NK-92 treated with Interleukin-12 subunit alpha and Interleukin-12 subunit beta, amount 100 ng/mL, for 24 hours (cell line): ENCODE measurements at places on chromosomes 7 and 10.

DNA sequence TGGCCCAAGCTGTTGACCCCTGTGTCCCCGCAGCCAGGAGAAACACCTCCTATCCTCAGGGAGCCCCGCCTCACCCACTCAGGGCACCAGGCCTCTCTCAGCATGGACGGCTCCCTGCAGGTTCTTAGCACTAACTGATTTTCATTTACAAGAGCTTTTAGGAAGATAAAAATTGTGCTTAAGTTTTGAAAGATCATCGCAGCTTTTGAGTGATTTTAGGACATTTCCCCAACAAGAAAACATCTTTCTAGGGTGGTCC is 22.1 kb downstream of the EBF3 start:
- no peak for DNase-seq

DNA sequence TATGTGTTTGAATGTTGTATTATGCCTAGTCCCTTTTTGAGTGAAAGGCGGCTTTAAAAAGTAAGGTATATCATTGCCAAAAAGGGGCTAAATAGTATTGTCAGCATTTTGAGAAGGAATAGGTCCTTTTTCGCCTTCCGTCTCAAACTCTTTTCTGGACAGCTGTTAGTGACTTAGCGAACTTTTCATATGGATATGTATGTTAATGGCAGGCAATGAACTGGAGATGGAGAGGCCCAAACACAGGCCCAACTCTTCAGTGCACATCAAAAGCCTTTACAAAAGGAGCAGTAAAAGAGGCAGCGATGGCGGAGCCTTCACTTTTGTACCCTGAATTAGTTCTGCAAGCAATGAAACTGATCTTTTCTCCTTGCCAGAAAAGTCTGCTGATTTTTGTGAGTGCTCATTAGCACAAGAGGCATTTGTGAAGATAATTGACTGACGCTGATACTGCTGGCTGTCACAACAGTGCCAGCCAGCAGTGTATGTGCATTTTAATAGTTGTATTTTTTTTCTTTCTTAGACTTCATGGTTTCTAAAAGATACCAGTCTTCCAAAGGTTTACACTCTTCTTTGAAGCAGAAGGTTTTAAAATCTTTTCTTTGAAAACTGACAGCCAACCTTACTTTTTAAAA is 243.7 kb upstream of the SP8 start:
- no peak for DNase-seq

DNA sequence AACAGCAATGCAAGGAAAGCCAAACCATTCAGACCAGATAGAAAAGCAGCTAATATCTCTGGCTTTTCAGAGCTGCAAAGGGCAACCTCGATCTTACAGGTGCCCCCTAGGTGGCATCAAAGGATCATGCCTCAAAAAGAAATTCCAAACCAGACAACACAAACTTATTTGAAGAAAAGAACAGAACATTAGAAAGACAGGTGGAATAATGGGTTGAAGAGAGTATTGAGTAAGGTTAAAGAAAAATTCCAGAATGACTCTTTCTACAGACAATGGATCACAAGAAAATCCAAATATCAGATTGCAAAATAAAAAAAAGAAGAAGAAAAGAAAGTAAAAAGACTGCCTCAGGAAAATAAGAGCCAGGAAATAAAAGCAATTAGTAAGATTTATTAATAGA is 213.7 kb downstream of the ELMO1 start:
- no peak for DNase-seq

GRCh38 chr10:16803464-16803863 is 13.8 kb downstream of the RSU1 start:
- DNase-seq, result no peak

DNA sequence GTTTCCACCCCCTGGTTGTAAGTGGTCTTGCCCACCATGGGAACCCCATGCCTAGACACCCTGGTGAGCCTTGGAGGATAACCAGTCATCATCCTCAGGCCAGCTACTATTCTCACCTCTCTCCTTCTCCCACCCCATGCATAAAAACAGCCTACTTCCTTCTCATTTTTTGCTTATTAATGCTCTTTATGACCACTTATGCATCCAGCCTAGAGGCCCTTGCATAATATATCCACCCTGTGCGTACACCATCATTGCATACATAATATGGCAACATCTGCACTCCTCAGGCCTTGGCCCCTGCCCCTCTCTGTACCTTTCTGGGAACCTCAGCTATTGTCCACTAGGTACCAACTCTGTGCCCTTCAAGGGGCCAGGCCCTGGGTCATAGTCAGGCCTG is 91.0 kb downstream of the CDH23 start:
- DNase-seq, result no peak

DNA sequence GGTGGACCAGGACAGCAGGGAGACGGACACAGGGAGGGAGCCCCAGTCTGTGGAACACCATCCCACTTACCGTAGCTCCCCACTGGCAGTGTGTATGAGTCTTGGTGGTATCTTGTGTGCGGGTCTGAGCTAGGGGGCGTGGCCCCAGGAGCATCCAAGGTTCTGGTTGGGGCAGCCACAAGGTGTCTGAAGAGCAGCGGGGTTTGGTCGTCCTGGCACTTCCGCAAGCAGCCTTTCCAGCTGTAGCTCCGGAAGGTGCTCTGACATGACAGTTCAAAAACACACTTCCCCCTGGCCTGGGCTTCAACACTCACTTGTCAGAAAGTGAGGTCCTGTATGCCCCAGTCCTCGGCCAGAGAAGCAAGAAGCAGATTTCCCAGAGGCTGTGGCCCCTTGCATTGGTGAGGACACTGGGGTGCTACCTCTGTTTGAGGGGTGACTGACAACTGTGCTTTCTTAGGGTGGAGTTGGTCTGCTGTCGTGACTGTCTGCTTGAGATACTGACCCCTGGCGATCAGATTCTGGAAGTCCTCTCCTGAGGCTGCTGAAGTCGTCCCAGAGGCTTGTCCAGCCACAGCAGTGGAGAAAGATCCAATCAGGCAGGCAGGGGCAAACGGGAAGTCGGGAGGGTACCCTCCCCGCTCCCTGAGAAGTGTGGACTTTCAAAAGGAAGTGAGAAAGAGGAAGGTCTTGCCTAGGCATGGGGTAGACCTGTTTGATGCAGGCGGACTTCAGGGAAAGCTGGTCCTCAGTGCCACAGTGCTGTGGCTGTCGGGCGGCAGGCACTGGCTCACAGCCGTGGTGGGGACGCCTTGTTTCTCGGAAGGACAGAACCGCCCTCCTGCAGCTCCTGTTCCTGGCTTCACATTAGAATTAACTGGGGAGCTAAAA is 51.4 kb upstream of the PFKFB3 start:
- DNase-seq, result no peak

- no peak for DNase-seq
These were observed 251.5 kb downstream of the WDR11 start for GRCh38 chr10:121102706-121103105.

DNA sequence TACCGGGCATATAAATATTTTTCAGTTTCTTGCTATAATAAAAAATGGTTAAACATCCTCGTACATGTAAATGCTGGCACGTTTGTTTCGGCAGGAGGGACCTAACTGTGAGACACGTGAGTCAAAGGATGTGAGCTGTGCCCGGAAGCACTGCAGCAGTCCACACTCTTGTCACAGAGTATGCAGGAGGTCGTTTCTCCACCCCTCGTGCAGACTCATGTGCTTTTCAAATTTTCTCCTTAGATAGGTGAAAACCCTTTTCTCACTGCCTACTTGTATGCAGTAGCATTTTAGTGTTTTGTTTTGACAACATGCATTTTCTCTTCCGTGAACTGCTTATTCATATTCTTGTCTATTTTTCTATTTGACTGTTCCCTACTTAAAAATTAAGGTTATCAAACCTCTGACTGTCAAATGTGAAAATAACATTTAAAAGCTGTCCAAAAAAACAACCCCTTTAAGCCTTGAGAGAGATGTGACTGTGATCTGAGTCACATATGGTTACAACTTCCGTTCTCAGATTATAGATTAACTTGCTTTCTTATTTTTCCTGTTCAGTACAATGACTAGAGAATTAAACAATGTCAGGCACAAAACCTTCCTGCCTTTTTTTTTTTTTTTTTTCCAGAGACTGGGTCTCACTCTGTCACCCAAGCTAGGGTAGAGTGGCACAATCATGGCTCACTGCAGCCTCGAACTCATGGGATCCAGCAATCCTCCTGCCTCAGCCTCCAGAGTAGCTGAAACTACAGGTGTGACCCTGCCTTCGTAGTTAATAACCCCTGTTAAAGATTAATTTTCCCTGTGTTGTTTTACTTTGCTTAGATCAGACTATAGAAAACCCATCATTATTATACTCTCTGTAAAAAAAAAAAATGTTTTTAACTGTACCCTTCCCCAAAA is 45.1 kb downstream of the DPY19L1 start:
- peak; percentile 22 for DNase-seq

DNA sequence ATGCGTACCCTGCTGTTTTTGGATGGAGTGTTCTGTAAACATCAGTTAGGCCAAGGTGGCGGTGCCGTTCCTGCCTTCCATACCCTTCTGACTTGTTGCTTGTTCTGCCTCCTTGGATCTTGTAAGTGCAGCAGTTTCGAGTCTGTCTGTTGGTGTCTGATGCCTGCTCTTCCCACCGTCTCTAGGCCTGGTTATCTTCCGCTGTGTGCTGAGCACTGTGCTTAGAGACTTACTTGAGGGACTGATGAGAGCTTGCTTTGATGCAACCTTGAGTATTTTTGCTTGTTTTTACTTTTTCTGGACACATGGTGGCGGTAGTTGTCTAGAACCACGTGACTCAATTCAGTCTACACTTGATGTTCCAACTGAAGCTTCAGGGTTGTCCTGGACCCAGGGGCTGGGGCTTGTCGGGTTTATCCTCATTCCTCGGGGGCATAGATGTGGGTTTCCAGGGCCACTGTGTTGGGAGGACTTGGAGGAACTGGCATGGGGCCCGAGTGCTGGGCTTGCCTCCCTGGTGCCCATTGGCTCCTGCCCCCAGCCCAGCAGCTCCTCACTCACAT is 14.4 kb upstream of the SPRN start:
- DNase-seq, result no peak

DNA sequence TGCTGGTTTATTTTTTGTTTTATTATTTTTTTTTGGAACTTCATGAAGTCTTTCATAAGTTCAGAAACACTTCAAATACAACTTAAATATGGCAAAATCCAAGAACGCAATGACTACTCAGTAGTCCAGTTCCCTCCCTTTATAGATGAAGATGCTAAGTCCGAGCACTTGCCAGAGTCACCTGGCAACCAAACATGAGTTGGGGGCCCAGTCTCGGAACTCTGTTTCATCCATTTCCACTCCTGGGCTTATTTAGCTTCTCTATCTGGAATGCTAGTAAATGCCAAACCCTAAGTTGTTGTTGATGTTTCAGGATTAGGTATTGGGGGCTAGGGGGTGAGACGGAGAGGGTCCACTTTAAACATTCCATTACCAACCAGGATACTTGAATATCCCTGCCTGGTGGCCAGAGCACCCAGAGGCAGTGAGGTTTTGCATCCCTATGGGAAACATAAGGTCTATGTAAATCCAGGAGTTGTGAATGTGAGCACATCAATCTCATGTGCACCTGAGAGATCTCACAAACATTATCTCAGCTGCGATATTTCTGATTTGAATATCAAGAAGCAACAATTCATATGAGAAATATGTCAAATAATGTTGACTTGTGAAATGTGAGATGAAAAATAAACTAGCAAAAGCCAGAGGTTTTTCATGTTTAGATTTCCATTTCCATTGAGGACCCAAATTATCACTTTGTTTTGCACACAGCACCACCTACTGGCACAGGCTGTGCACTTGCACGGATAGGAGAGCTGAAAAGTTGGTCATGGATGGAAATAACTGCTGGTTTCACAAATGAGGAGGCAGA is 129.3 kb downstream of the PKD1L1 start:
- peak; percentile 4 for DNase-seq

GRCh38 chr10:104330168-104331110 is 7.8 kb downstream of the ITPRIP start:
- no peak for DNase-seq

GRCh38 chr10:86261941-86262687 is 104.5 kb downstream of the GRID1 start:
- DNase-seq, result no peak

DNA sequence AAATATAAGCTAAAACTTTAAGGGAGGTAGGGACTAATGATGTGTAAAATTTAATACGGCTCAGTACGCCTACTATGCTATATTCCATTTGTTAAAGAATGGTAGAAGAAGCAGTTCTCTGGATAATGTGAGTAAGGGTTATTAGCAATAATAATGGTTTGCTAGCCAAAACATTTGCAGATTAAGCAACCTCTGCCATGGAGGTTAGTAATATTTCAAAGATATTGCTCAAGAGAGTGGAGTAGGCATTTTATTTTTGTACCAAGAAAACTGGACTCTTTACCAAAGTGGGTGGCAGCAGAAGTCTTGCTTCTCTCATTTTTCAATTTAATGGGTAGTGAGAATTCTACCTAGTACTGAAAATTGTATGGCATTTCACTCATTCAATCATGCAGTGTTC is 158.9 kb upstream of the TMEM106B start:
- DNase-seq, result no peak

DNA sequence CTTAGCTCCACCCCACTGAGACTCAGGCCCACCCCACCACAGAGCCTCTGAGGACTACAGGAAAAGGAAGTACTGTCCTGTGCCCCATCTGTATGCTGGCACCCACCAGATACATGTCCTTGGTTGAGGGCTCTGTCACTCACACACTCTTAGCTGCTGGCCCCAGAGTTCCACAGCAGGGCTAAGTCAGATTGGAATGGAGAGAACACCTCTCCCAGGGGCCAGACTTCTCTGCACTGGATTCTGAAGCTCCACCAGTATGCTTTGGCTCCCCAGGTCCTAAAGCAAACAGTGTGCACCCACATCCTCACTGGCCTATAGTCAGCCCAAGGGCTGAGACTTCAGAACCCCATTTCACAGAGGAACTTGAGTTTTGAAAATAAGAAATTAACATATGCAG is 103.2 kb upstream of the PPP2R2D start:
- DNase-seq, result no peak

DNA sequence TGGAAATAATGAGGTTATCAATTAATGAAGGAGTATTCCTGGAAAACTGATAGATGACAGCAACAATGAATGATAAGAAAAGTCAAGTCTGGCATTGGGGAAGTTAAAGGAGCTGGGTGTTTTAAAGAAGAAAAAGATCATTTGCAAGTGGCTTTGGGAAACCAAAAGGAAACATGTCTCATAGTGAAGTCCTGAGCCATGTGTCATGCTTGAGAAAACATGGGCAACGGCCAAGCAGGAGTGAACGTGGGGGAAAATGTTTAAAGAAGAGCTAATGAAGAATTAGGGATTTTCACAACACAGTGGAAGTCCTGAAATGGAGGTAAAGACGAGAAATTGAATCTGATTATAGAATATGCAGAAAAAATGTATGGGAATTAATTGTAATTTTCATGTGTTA is 1383.2 kb upstream of the CELF2 start:
- no peak for DNase-seq
